Right renal pelvis (tissue), 4 donors: ENCODE measurements at places on chromosomes 5 and 9. TPM values are rescaled to one million over a fixed set of nuclear protein-coding genes. Genes with fewer than 3 reads are reported as not detected.

THBS4 gene
- polyA plus RNA-seq: 11.1 TPM

BTNL9 gene
- polyA plus RNA-seq: 8.7 TPM

DNA sequence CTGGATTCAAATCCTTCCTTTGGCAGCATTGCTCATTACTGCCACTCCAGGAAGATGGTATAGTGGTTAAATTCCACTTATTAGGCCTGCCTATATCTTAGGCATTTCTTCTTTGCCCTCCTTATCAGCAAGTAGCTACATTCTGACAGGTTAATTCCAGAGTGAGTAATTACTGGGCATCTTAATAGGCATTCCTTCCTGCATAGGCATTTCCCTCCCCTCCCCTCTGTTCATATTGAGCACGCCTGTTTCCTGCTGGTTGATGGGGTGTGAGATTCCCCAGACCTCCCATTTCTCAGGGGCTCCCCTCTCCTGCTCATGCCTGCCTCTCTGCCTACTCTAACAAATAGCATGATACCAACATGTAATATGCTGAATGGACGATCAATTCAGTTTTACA is 305.9 kb downstream of the CYLC2 start:
- DNase-seq: no peak

DNA sequence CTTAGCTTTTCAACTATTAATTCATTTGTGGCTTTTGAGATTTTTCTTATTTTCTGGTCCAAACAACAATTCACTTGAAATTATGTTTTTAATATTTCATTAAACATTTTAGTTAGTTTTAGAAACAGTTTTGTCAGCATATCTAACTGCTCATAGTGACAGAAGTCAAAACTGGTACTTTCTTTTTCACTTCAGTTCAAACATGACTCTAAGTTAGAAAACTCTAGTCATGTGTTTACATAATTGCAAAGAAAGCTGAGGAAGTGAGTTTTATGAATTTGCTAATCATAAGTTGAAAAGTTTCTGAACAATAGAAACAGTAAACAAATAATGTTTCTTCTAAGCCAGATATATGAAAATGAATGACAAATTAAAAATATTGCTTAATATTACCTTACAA is 1931.0 kb downstream of the EFNA5 start:
- DNase-seq: no peak

- DNase-seq: no peak
Observed at GRCh38 chr9:127318651-127319167, 54.1 kb downstream of the GARNL3 start.

DNA sequence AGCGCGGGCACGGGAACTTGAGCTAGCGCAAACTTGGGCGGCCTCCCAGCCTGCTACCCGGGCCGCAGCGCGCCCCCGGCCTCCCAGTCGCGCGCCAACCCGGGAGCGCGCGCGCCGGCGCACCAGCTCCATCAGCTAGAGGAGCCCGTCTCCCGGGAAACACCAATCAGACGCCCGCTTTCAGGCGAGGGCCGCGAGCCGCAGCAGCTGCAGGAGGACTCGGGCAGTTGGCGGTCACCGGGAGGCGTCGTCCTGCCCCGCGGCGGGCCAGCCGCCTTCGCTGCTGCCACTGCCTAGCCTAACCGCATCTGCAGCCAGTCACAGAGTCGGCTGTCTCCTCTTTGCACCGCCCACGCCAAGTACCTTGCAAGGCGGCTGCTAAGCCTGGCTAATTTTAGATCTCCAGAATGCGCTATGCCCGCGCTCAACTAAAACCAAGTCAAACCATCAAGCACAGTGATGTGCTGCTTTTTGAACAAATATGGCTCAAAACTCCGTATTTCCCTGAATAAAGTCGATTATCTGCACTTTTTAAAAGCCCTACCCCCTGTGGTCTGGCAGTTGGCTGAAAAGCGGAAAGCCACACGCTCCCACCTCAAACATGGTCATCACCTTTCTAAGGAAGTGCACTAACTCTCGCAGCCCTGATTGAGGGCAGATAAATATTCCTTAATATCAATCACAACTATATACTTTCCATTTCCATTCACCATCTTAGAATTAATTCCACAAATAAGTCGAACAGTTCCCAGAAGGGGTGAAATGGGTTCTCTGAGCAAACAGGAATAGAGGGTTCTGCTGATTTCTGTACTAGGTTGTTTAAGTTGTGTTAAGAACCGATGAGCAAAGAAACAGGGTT is 221.8 kb downstream of the MEF2C start:
- peak; percentile 75 for DNase-seq
